ENCODE measurements at places on chromosomes 4 and X.

- DNase-seq, result no peak
Measured at GRCh38 chr4:125732632-125733031, 417.9 kb downstream of the FAT4 start.

DNA sequence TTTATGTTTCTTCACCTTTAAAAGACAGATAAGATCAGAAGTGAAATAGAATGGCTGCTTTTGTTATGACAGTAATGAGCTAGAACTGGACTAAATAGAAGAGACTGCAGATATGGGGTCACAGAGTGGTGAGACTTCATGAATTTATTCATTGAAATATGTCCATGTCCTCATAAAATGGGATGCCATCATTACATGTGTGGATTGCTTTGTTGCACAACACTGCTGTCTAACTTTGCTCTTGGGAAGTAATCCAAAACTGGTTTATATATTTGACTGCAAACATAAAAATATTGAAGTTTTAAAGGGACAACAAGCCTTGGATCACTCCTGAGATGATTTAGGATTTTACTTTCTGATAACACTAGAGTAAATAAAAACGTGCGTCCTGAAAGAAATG lies 209.2 kb upstream of the FAT4 start:
- no peak for DNase-seq

DNA sequence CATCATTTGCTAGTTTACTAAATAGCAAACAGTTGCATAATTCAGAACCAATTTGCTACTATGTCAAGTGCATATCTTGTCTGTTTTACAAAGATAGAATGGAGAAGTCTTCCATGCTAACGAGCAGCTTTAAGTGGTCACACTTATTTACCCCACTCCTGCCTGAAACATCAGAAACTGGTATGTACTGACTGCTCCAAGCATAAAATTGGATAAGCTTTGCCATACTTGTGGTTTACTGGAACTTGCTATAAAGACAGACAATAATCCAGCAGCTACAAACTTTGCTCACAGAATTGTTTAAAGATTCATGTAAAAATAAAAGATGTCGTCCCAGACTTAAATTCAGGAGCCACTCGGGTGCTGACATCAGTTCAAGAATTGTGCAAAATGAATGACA lies 13.3 kb upstream of the CDKL2 start:
- no peak for DNase-seq

DNA sequence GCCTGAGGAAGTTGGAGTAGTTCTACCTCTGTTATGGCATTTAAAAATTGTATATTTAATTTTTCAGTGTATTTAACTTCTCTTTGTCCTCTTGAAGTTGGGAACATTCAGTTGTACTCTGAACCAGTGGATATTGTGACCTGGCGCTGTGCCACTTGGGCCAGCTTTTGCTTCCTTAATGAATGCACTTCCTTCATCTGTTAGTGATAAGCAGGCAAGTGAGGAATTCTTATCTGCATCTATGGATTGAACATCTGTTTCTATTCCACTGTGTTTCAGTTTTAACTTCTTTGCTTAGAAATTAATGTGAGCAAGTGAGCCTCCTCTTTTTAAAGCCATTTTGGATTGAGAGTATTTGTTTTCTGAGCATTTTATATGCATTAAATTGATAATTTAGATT lies 128.3 kb downstream of the UCHL1 start:
- no peak for DNase-seq

DNA sequence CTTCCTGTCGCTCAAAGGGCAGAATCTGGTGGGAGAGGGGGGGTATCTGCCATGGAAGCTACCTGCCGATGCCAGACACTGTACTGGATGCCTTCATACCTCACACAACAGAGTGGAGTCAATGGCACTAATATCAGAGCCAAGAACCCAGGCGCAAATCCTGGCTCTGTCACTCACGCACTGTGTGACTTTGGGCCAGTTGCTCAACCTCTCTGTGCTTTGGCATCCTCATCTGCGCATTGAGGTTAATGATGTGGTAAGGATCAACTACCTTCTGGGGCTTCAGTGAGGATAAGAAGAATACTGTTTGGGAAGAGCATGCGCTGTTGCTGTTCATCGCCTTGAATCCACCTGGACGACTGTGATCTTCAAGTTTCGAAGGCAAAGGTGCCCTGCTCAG lies 70.6 kb downstream of the PPP2R2C start:
- DNase-seq, result no peak

DNA sequence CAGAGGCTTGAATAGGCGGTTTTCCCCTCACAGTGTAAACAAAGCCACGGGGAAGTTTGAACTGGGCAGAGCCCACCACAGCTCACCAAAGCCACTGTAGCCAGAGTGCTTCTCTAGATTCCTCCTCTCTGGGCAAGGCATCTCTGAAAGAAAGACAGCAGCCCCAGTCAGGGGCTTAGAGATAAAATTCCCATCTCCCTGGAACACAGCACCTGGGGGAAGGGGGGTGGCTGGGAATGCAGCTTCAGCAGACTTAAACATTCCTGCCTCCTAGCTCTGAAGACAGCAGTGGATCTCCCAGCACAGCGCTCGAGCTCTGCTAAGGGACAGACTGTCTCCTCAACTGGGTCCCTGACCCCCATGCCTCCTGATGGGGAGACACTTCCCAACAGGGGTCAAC lies 44.0 kb upstream of the USP38 start:
- no peak for DNase-seq

GRCh38 chrX:131066237-131066636 lies 8.1 kb downstream of the ARHGAP36 start:
- no peak for DNase-seq

Measured in activated T-cell treated with anti-CD3 and anti-CD28 coated beads for 1 hour (primary cell).